Stimulated activated naive B cell treated with anti-CD40 and anti-IgM and Interleukin-4, amounts not matched to agents 10 μg/mL and 1 μg/mL and 100 μg/mL, for 72 hours (primary cell): ENCODE measurements at places on chromosomes 16 and 17.

DNA sequence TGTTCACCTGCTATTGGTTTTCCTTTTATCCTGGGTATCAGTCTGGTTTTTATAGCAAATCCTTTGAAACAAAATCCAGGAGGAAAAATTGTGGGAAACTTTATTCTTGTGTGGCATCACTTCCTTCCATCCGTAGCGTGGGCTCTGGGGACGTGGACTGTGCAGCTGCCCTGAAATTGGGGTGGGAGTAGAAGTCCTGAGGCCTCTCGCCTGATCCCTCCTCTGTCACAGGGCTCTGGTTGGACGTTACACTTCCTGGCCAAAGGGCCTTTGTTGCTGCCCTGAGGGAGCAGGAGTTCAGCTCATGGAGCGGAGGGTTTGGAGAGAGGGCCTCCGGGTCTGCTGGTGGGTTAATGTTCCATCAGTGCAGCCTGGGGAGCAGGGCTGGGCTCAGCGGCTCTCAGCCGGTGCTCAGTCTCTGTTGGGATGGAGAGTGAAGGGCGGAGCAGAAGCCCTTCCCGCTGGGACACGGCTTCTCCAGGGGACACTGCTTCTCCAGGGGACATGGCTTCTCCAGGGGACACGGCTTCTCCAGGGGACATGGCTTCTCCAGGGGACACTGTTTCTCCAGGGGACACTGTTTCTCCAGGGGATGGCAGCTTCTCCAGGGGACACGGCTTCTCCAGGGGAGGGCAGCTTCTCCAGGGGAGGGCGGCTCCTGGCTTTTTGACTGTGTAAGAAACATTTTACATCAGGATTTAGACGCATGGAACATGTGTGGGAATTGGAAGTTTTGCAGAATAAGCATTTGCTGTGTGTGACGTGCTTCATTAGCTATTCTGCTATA, 15.2 kb upstream of the RPL13 start:
- DNase-seq: no peak

- peak; percentile 92 for DNase-seq
Observed at GRCh38 chr17:1486802-1487695, 5.4 kb downstream of the MYO1C start.

DNA sequence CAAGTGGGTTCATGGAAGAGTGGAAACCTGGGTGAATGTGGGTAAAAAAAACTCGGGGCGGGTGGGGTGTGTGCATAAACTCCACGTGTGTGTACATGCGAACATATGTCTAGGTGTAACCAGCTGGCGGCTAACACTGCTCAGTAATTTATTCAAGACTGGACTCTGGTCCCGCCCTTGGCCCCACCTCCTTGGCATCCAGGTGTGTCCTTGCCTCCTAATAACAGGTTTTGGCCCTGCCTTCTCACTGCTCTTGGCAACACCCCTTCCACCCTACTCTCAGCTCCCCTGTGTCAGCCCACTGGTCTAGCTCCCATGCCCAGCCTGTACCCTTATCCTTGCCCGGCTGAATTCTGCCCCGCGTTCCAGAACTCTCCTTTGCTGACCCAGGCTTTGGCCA, 8.3 kb downstream of the FLII start:
- DNase-seq: no peak

- DNase-seq: no peak
Observed at GRCh38 chr17:49378311-49378710, 16.3 kb upstream of the ZNF652 start.

- DNase-seq: no peak
Observed at GRCh38 chr17:16439811-16440351, 24.5 kb downstream of the TRPV2 start.

DNA sequence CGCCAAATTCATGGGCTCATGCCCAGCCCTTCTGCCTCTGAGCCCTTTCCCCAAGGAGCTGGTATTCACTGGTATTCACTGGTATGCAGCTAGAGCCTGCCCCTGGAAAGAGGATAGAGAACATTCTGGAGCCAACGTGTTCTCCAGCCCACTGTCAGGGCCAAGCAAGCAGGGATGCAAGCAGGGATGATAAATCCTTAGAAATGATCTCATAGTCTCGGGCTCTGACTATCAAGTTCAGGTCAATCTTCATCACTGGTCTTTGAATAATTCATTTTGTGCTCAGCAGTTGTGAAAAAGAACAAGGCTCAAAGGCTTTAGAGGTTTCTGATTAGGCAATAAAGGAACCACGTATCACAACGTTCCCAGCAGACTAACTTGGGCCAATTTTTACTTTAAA, 57.3 kb downstream of the CACNG5 start:
- DNase-seq: no peak

GRCh38 chr16:56121156-56121500, 70.2 kb upstream of the GNAO1 start:
- DNase-seq: peak; percentile 29

GRCh38 chr17:82231312-82231561, 2.4 kb downstream of the SLC16A3 start:
- no peak for DNase-seq

- no peak for DNase-seq
Observed at GRCh38 chr16:50399411-50399810, 30.6 kb upstream of the BRD7 start.

DNA sequence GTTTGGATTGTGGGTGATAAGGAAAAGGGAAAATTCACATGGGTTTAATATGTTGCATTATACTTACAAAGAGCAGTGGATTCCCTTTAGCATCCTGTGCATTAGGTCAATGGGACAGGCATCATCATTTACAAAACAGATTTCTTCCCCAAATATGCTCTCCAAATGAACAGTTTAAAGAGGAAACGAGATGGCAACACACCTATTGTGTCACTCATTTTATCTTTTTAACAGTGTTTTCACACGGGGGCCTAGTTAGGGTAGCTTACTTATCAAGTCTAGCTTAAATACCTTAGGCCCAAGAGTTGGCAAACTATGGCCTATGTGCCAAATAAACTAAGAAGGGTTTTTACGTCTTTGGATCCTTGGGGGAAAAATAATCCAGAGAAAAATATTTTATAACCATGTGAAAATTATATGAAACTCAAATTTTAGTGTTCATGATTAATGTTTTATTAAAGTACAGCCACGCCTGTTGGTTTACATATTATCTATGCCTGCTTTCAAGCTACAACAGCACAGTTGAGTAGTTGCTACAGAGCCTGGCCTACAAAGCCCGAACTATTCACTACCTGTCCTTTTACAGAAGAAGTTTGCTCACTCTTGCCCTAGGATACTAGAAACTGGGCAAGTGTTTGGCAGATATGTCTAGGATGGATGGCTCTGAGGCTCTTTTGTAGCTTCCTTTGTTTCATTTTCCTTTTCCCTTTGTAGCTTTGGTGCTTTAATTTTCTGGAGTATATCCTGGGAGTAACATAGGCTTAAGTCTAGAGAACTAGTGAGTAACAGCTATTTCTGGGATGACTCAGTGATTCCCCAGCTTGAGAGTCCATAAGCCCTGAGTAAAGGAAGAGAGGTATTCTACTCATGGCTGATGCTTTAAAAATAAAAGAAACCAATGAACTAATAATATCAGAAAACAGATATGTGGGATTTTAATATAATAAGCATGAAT, 12.4 kb downstream of the NUP93 start:
- DNase-seq: no peak

DNA sequence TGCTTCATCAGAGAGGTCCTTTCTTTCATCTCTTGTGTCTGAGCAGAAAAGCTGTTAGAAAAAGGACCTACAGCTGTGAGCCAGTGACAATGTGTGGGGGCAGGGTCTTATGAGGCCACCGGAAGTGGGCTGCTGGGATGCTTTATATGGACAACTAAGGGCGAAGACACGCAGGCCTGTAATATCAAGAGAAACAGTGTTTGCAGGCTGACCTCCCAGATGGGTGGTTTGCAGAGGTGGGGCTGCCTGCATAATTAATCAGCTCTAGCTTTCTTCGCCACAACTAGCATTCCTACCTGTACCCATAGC, 30.4 kb upstream of the SALL1 start:
- no peak for DNase-seq

DNA sequence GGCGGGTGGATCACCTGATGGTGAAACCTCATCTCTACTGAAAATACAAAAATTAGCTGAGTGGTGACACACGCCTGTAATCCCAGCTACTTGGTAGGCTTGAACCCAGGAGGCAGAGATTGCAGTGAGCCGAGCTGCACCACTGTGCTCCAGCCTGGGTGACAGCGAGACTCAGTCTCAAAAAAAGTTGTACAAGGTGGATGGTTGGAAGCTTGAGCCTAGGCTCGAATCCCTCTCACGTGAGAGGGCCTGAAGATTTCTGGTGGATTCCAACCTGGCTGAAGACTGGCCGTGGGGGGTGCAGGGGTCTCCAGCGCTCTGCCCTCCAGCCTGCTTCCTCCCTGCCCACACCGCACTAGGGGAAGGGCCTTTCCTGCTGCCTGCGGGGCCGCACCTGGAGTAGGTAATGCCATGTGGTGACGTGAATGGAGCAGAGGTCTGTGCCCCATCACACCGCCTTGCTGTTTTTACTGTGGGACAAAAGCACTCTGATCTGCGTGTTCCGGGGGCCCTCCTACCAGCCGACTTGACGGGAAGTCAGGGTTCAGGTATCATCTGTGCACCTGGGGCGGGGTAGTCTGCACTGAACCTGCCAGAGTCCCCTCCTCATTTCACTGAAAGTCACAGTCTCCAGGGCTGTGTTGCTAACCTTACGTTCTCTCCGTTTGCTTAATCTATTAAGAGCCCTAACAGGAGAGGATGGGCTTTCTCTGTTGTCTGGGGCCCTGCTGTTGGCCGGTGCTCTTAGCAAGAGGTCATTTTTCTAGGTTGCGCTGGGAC, 4.2 kb downstream of the RPL13 start:
- DNase-seq: no peak

GRCh38 chr16:15521758-15522509, 87.5 kb downstream of the BMERB1 start:
- DNase-seq: no peak

- no peak for DNase-seq
Observed at GRCh38 chr16:46911038-46911437, 26.9 kb downstream of the GPT2 start.

DNA sequence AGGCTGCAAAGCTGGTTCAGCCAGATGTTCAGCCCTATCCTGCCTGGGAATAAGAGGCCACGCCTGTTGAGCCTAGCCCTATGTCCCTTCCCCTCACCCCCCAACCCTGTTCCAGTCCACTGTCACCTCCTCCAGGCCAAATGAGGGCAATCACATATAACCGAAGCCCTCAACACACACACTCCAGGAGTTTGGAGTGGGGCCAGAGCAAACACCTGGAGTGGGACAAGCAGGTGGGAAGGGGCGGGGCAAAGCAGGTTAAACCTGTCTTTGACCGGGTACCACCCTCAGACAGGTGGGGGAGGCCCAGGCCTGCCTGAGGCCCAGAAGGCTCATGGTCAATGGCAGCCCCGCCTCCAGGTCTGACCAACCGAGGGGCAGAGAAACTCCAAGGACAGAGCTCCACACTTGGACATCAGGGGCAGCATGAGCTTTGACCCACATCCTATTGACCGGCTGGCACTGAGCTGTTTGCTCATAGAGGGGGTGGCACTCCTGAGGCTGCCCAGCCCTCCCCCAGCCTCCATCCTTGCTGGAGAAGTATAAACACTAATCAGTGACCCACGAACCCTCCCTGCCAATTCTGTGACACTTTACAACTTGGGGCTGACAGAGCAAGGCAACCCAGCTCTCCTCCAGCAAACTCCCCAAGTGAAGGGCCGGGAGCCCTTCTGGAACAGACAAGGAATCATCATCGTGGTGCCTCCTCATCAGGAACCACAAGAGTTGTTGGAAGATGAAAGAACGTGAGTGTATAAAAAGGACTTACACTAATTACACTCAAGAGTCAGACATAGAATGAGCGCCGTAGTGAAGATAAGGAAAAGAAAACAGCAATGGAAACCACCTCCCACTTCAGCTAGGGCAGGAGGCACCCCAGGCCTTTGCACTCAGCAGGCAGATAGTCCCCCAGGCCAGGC, 1.5 kb downstream of the ESRP2 start:
- no peak for DNase-seq
